ENCODE measurements at places on chromosomes 2 and 18.

GRCh38 chr2:26598336-26598995, 42.7 kb downstream of the CIB4 start:
- DNase-seq = no peak

DNA sequence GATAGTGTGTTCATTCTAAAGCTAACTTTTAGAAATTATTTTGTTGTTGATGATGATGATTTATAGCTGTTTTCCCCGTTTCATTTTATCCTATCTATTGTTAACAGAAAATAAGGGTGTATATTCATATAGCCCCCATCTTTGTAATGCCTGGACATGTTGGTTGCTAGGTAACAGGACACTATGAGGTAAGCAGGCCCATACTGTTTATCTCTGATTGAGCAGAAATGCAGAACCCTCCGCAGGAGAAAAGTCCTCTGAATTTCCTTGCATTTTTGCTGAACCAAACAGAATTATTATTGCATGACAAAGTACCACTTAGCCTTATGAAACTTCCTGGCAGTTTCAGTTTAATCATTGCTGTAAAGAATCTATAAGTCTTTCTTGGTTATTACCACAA, 339.4 kb downstream of the DCC start:
- no peak for DNase-seq

GRCh38 chr2:39154944-39155343, 34.1 kb upstream of the SOS1 start:
- DNase-seq = no peak

DNA sequence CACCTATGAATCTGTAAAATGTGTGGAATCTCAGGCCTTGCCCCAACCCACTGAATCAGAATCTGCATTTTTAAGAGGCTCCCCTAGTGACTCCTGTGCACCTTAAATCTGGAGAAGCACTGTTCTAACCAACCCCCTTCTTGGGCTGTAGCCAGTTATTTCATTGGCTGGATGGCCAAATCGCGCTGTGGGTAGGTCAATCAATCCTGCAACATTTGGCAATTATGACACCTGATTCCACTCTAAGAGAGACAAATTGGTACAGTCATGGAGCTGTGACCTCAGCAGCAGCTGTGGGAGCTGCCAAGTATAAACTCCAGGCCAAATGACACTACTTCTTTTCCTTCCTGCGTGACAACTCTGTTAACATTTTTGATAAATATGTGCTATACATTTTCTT, 208.7 kb downstream of the CLIP4 start:
- DNase-seq = no peak

DNA sequence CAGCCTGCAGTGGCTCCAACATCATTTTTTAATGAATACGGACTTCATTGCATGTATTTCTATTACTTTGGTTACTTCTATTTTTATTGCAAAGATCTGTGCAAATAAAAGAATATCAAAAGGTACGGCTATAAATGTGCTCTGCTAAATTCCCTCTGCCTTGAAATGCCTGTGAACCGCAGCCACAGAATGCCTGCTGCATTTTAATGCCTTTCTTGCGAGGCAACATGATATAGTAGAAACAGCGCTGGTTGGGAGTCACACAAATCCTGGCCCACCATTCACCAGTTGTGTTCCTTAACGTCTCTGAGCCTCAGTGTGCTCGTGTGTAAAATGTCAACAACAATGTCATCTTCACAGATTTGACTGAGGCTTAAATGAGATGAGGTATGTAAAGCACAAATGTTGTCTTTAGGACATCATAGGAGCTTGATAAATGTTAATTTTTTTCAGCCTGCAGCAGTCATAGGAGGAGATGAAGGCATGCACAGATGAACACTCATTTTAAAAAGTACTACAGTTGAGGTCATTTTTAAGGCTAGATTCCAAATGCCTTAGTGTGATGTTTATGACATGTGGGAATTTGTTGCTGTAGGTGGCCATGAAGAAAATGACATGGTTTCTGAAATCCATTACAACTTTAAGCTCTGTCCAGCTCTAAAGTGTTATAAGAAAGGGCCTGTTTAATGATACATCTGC, 187.6 kb upstream of the NRP2 start:
- no peak for DNase-seq

- DNase-seq = no peak
These were observed 21.7 kb downstream of the SULT1C4 start for GRCh38 chr2:108399479-108399878.

- no peak for DNase-seq
These were observed 7.5 kb upstream of the CYP26B1 start for GRCh38 chr2:72155151-72155550.

DNA sequence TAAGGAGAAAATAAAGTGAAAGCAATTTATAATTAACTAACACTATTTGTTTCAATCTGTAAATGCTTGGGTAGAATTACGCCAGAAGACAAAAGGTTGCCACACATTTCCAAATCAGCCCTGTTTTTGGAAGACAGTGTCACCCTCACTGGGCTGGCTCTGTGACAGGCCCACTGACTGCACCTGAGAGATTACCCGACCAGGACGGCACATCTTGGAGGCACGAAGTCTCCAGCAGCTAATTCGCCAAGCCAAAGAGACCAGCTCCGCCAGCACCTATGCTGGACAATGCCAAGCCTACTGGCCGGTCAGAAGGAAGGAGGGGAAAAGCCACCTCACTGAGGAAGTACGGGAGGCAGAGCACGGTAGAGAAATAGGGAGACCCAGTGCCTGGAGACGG, 61.9 kb downstream of the CYB5A start:
- no peak for DNase-seq

- no peak for DNase-seq
These were observed 36.3 kb downstream of the ACVR1 start for GRCh38 chr2:157839822-157840221.

DNA sequence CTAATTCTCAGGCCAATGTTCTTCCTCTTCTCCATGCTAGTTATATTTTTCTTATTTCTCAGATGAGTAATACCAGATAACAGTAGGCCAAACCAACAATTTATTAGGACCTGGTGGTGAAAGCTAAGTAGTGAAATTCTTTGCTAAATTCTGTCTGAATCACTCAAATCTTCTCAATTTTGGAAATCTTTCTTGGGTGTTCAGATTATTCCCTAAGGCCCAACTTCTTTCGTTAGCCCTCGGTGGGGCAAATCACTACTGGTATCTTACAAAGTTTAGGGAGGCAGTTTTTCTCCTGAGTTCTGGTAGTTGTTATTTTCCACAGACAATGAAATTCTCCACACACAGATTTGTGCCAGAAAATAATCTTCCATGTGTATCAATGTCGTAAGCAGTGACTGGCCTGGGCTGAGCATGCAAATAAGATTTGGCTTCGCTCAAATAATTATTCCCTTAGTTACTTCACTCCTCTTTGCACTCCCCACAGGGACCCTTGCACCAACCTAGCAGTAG, 443.5 kb upstream of the SLC14A2 start:
- DNase-seq = no peak

GRCh38 chr2:108169982-108170625, 69.7 kb upstream of the SULT1C3 start:
- peak; percentile 10 for DNase-seq

GRCh38 chr2:102321941-102322719, 10.8 kb downstream of the IL1RL1 start:
- DNase-seq = no peak

GRCh38 chr2:18404708-18405107, 155.7 kb downstream of the RDH14 start:
- peak; percentile 7 for DNase-seq

GRCh38 chr18:46054956-46055837, 16.9 kb downstream of the PSTPIP2 start:
- no peak for DNase-seq

GRCh38 chr2:96861074-96861473, 3.3 kb upstream of the ANKRD39 start:
- no peak for DNase-seq

DNA sequence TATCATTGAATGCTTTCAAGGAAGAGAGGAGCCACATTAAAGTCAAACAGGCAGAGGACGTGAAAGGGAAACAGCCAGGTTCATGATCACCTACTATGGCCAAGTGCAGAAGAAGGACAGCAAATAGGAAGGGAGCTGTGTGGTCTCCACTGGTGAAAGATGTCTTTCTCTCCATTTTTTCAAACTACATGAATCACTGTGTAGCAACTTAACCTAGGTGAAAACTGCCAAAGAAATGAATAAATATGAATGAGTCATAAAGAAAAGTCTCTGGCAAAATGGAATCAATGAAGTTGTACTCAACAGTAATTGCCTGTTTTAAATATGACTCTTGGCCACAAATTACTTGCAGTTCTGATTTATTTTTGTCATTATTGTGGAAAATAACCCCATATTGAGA, 452.6 kb upstream of the PKDCC start:
- no peak for DNase-seq

GRCh38 chr18:74115046-74115445, 32.6 kb downstream of the FBXO15 start:
- DNase-seq = no peak

DNA sequence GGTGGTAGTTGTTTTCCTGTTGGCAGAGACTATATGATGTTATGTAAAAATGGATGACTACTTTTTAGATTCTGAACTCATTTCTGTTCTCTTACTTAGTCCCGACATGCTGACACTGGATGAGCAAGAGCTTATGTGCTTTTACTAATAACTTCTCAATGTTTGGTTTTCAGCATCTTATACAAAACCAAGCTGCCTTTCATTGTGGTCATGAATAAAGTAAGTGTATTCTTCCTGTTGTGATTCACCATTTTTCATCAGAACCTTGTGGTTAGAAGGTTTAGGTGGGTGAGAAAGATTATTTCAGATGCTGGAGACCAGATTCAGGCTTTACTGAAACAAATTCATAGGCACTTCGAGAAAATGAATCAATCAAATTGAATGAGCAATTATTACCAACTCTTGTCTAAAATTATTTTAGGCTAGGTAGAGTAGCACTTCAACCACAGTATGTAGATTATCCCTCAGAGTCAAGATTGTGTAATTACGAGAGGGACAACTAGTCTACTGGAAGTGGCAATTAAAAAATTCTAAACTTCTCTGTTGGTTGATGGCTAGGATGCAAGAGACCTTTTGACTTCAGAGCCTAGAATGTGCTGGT, 9.3 kb downstream of the GPN1 start:
- DNase-seq = no peak

GRCh38 chr2:137957033-137957432, 7.2 kb upstream of the HNMT start:
- DNase-seq = no peak

- DNase-seq = no peak
These were observed 63.0 kb downstream of the WDR75 start for GRCh38 chr2:189504238-189504637.

DNA sequence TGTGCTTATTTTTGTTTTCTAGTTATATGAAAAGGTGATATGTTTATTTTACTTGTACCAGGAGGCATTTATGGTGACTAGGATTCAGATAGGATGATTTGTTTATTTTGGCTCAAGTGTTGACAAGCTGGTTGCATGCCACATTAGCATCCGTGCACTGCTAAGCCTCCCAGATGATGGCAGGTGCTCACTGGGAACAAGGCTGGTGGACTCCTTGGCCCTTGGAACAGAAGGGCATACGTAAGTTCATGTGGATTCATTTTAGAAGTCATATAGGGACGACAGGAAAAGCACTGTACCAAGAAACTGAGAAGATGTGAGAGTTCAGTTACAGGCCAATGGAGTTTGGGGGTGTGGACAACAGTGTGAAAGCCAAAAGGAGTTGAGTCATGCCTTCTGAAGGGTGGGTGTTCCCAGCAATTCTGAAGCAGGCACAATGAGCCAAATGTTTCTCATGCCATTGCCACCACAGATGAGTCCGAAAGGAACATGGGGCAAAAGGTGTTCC, 166.2 kb downstream of the PHLPP1 start:
- no peak for DNase-seq

DNA sequence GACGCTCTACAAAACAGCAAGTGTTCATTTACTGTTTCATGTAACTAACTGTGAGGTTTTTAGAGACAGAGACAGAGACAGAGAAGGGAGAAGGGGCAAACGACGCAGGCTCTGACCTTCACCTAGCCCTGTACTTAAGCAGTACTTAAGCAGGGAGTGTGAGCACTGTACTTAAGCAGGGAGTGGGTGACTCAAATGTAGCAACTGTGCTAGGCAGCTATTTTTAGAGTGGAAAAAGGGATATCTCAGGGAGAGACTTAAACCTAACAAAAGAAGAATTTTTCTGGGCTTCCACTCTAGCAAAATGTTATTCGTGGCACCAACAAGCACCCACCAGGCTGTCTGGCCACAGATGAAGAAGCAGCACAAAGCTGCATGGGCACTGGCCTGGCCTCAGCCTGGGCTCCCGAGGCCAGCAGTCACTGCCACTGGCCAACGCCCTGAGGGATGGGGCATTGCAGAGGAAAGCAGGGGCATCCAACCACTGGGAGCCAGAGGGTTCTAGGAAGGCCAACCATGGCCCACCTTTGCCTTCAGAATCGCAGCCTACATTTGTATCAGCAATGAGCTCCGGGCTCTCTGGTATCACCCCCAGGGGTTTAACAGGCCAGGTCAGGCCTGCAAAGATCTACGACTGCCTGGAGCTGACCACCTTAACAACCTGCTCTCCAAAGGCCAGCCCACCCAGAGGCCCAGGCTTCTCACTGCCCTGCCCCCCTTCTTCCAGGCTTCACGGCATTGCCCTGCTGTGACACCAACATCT, 154.3 kb downstream of the TTC32 start:
- DNase-seq = no peak

DNA sequence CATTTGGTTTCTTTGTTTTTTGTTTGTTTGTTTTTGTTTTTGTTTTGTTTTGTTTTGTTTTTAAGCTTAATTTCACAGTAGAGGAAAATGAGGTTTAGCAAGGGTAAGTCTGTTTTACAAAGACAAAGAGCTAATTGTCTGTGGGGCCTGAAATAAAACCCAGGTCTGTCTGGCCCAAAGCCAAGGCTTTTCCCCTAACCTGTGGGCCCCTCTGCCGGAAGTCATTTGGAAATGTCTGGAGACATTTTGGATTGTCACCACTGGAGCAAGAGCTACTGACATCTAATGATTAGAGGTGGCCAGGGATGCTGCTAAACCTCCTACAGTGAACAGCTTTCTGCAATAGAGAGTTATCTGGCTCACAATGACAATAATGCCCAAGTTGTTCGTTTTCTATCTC, 167.2 kb downstream of the MAP2 start:
- DNase-seq = no peak

DNA sequence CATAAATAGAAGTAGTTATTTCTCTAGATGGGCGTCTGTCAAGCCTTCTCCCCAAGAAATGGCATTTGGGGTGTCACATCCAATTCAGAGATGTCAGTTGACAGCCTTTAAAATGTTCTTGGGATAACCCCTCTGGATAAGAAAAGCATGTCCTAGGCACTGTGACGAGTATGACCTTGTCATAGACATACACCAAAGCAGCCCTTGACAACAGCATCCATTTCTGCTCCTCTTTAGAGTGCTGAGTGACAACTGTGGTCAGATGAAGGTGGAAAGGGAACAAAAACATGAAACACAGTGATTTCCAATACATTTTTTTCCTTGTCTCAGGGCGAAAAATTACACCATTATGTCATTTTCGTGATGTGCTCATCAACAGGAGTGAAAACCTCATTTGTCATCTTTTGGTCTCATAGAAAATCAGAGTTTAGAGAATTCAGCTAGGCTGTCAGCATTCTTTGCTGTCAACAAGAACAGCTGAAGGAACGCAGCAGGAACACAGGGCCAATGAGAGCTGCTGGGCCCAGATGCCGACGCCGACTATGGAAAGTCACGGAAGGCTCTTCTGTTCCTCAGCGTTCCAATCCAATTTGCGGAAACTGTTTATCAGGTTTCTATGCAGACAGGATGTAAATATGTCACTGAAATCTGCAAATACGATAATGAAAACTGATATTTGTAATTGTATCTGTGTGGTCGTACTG, 193.2 kb downstream of the ICOS start:
- no peak for DNase-seq

GRCh38 chr2:26801328-26801727, 15.5 kb downstream of the CENPA start:
- no peak for DNase-seq

GRCh38 chr2:1503471-1504310, 90.4 kb downstream of the TPO start:
- DNase-seq = no peak

All from OCI-LY7 (cell line).